ENCODE measurements at places on chromosomes 16 and 17. TPM values are rescaled to one million over a fixed set of nuclear protein-coding genes. Genes with fewer than 3 reads are reported as not detected.

AURKB gene
- 35.6 TPM for polyA plus RNA-seq

DHRS7C gene
- not detected for polyA plus RNA-seq

TPSB2 gene
- polyA plus RNA-seq, result not detected

GRCh38 chr17:53134548-53134947 is 688.2 kb upstream of the KIF2B start:
- no peak for DNase-seq

DNA sequence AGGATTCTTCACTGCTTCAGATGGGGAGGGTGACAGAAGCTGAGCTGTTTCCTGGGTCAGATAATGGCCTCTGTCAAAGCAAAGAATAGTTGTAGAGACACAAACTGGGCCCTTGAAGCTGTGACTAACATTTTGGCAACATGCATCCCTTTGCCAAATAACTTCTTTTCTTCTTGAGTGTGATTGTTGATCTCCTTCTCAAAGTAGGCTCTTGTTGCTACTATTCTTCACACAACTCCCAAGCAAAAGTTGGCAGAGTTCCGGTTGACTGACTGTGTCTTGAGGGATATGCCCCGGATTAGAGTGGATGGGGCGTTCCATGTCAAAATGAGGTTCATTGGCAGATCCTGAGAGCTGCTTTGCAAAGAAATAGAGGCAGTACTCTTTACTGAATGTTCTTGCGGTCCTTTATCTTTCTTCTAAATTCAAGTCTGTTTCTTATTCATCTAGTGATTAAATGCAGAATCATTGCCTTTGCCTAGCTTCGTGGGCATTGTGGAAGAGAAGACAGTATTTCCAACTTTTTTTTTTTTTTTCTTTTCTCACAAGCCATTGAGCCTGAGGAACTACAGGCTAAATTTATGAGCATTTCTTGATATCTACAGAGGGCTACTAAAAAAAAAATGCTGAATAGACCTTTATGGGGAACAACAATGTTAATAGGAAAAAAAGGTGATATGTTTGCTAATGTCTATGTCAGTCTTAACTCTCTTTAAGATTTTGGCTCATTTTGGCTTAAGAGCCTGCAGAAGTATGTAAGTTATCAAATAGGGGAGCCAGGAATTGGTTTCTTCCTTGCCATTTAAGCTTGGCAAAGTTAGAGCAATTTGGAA is 5.8 kb downstream of the WIPF2 start:
- no peak for DNase-seq

- no peak for DNase-seq
Measured at GRCh38 chr17:13268791-13269595, 251.2 kb upstream of the ELAC2 start.

- DNase-seq, result no peak
Measured at GRCh38 chr17:55737976-55738501, 12.8 kb upstream of the PCTP start.

DNA sequence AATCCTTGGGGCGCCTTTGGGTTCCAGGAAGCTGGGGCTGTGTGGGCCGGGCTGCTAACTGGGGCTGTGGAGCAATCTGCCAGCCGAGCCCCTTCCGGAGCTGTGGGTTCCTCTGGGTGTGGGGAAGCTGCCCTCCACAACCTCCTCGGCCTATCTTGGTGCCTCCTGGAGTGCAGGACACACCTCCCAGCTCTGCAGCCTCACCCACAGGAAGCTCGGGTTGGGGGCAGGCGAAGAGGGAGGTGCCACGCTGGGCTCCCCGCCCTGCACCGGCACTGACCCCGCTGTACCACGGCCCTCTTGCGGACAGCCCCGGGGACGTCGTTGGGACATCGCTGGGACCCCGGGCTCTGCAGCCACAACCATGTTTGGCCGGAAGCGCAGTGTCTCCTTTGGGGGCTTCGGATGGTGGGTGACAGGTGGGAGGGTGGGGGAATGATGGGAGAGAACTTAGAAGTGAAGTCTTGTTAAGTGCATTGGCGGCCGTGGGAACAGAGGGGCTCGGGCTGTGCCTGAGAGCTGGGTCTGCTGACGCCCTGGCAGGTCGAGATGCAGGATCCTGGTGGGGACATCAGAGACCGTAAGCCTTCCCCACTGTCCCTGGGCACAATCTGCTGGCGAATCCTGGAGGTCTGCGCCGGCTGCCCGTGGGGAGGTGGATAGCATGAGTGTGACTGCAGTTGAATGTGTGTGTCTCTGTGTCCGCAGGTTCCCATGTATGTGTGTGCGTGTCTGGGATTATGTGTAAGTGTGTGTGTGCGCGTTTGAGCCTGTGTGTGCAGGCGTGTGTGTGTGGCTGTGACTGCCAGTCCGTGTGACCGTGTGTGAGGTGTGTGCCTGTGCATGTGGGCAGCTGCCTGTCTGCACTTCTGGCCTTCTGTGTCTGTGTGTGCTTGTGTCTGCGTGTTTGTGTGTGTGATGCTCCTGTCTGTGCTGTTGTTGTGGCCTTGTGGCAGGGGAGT is at the start of gene RAP1GAP2:
Gene RAP1GAP2, plus strand, starts transcription at position 275 of the 962 bp plus-strand sequence. Its CDS starts 90 bp downstream, at position 365.
- DNase-seq, result no peak

DNA sequence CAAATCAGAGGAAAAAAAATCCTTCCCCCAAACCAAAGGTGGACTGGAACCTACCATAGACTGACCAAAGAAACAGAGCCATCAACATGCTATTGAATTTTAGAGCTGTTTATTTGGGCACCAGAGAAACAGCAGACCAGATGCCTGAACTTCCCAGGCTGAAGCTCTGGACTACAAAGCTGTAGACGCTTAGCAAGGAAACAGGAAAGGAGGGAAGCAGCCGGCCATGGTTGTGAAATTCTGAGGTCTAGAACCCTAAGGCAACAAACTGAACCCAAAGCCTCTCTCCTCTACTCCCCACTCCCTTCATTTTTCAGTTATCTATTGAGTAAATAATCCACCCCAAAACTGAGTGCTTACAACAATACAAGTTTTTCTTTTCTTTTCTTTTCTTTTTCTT is 45.4 kb upstream of the MEIOC start:
- DNase-seq, result no peak
